ENCODE measurements at places on chromosomes 12 and 14. TPM values are rescaled to one million over a fixed set of nuclear protein-coding genes. Genes with fewer than 3 reads are reported as not detected.

The SLC17A8 gene
- not detected for total RNA-seq

The C12orf60 gene
- 3.8 TPM for total RNA-seq

The MGST1 gene
- total RNA-seq: 3.8 TPM

The GLIPR1L2 gene
- total RNA-seq: 2.0 TPM

The ACAD10 gene
- 38.9 TPM for total RNA-seq

The ACOT6 gene
- not detected for total RNA-seq

The PLEKHG7 gene
- not detected for total RNA-seq

The MYF5 gene
- not detected for total RNA-seq

The LRTM2 gene
- not detected for total RNA-seq

The ITGB7 gene
- 0.56 TPM for total RNA-seq

The TSPAN11 gene
- total RNA-seq: 0.74 TPM

The SYNE3 gene
- 6.9 TPM for total RNA-seq
